Fibroblast of skin of left quadriceps (primary cell): ENCODE measurements at places on chromosomes 3 and 15.

- no peak for DNase-seq
Measured at GRCh38 chr3:30471796-30472489, 134.5 kb upstream of the TGFBR2 start.

DNA sequence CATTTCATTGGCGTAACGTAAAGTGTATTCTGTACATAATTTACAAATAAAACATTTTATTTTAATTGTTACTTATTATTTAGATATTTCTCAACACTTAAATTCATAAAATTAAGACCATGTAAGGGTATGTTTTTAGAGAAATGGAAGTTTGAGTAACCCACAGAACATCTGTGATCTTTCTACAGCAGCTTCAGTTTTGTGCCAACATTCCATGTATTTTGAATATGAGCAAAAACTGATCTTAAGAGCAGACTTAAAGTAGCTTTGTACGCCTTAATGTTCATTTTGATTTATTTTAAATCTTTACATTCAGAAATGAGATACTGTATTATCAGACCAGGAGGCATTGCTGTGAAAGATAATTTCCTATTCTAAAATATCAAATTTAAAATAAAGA lies 27.2 kb downstream of the SEC62 start:
- DNase-seq: no peak

DNA sequence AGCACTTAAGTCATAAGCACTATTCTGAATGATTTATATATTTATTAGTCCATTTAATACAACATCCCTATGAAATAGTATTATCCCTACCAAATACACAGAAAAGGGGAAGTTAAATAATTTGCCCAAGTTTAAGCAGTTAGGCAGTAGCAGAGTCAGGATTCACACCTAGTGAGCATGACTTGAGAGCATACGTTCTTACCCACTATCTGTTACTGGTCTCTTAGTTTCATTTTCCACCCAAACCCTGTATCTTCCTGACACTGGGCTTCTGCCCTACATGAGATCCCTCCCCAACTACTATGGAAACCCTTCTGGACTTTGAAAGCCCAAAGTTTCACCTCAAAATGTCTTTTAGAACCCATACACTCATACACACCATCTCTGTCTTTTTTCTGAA lies 4.4 kb upstream of the ATOSA start:
- DNase-seq: no peak

DNA sequence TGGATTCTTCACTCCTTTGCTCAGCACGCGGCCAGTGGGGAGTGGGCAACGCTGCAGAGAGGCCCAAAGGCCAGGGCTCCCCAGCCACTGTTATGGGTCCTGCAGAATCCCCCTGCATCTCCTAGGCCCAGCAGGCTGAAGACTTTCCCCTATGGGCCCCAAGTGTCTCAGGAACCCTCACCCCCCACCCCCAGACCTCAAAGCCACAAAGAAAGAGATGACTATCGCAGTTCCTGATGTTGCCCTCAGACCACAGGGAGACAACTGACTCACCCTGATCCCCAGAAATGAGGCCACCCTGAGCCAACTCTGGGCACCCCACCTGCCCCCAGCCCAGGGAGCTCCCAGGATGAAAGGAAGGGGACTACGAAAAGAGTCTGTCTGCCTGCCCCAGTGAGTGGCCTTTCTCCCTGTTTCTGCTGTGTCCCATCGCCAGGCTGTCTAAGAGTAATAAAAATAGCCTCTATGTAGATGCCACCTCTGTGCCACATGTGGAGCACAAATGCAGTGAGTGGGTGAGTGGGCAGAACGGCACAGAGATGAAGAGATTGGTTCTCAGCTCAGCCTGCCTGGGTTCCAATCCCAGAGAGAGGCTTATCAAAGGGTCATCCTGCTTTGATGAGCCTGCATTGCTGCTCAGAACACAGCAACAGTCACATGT lies 283.0 kb downstream of the UACA start:
- DNase-seq: no peak

GRCh38 chr3:160568989-160569388 lies 3.6 kb upstream of the KPNA4 start:
- DNase-seq: no peak

DNA sequence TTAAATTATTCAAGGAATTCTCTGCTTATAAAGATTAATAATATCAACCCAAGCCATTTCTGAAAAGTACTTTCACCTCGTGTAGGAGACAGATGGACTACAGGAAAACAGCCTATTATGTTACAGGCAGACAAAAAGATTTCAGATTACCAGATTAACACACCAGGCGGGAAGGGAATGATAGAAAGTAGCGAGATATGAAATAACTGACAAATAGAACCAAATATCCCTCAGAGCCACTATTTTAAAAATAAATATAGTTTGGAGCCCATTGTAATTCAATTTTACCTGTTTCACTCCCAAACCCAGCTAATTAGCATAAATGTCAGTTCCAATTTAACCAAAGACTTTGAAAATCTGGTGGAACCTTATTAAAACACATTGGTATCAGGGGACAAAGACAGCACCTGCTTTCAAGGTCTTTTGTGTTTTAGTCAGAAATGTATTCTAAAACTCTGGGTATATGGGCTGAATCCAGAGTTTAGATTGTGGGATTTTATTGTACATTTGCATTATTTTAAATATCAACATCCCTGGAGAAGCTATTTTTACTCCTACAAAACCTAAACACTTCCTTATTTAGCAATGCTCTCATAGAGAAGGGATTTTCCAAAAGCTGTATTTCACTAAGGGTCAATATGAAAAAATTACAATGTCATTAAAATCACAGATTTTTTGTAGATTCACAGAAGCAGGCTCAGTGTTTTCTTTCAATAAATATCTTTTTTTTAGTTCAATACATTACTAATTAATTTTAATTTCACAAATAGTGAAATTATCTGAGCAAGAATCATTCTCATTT lies 138.4 kb downstream of the TNIK start:
- DNase-seq: no peak
